ENCODE measurements at places on chromosomes 6 and 20. TPM values are rescaled to one million over a fixed set of nuclear protein-coding genes. Genes with fewer than 3 reads are reported as not detected.

The OXT gene
- 0.38 TPM for total RNA-seq

DNA sequence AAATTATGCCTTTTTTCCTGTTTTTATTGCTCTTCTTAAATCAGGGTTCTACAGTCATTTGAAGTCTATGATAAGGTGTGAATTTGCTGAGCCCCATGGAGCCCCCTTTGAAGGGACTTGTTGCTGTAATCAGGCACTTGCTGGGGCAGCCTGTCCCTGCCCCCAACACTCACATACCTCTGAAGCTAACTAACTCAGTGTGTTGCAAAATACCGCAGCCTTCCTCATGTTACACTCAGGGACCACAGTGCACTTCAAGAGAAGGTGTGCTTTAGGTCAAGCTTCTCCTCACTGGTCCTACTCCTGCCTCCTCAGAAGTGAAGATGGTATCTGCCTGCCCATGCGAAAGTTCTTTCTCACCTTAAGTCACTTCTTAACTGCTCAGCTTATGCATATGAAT is 66.1 kb upstream of the GLP1R start:
- DNase-seq = no peak

DNA sequence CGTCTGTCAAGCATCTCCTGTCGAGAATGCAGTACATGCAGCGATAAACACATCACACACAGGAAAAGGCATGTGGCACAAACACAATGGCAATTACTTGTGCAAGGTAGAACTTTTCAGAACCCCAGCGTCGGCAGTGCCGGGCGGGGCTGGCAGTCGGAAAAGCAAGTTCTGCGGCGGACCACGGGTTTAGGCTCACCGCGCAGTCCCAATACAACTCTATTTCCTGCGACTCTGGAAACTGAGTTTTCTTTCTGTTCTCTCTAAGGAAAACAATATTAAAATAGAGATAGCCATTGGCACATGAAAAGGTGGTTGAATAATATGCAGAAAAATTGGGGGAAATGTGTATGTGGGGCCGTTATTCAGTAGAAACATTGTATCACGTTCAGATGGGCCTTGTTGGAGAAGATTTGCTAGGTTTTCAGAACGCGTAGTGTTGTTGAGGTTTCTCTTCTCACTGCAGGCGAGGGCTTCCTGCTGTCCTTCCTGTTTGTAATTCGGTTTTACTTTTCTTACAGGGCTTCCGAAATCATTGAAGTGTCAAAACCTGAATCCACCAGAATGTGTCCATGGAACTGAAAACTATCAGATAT is 369.5 kb downstream of the THBS2 start:
- no peak for DNase-seq

DNA sequence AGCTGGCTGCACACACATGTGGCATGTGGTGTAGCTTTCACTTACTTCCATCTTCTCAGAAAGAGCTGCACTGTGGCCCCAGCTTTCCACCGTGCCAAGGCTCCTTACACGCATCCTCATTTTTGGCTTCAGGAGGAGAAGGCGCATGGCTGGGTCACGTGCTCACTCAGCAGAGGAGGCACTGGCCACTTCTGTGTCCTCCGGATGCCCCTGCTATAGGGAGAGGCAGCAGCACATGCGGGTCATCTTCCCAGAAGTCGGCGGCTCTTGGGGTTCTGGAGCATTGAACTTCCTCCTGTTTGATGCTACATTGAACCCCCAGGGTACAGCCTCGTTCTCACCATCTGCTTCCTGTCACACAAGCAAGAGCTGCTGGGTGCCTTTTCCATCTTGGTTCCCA is 111.3 kb downstream of the FAM120B start:
- no peak for DNase-seq

The GHRH gene
- not detected for total RNA-seq

DNA sequence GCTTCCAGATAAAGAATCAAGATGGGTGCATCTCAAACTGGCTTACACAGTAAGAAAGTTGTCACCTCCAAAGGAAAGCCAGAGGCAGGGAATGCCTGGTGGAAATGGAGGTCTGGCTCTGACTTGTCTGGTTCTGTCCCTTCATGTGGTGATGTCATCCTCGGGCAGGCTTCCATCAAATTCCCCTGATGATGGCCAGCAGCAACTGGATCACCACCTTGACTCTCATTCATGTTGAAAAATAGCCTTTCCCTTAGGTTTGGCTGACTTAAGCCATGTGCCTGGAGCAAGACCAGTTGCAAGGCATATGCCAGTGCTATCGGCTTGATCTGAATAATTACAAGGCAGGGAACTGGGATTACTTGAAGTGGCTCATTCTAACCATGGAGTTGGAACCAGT is 28.8 kb downstream of the IMPG1 start:
- no peak for DNase-seq

DNA sequence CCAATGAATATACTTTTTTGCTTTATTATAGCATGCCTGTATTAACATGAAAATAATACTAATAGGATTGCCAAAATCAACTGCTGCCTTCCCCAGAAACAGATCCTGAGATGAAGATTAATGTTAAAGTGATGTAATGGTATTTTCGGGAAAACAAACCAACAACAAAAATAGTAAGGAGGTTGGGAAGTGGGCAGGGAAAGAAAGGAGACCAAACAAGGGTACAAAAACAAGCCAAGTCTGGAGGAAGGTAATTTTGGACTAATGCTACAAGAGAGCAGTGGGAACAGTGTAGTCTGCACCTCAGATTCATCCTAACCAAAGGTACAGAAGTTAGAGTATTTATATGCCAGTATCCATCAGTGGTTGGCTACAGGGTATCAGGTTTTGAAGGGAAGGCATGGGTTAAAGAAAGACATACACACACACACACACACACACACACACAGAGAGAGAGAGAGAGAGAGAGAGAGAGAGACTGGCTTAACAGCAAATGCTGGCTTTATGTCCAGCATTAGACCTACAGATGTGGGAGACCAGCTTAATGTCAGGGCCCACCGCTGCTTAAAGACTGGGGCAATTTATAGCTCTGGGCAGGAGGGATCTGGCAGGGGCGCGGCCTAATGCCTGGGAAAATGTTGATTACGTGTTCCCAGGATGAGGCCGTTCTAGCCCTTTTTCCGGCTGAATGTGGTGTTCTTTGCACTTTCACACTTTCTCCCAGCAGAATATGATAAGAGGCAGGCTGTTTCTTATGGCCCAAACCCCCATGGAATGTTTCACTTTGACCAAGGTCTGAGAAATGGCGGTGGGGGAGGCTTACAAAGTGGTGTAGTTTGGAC is 3.8 kb upstream of the SLC17A1 start:
- no peak for DNase-seq

DNA sequence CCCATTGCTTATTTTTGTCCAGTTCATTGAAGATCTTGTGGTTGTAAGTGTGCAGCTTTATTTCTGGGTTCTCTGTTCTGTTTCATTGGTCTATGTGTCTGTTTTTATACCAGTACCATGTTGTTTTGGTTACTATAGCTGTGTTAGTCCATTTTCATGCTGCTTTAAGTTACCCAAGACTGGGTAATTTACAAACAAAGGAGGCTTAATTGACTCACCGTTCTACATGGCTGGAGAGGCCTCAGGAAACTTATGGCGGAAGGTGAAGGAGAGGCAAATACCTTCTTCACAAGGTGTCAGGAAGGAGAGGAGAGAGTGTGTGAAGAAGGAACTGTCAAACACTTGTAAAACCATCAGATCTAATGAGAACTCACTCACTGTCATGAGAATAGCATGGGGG is 29.9 kb upstream of the FERMT1 start:
- DNase-seq = no peak

GRCh38 chr6:85628353-85628752 is 14.3 kb downstream of the SYNCRIP start:
- DNase-seq = no peak

The SLC12A5 gene
- total RNA-seq = 0.35 TPM

- DNase-seq = no peak
These were observed 19.7 kb upstream of the UTRN start for GRCh38 chr6:144265390-144265789.

GRCh38 chr6:44456070-44456965 is 68.8 kb downstream of the CDC5L start:
- DNase-seq = no peak

DNA sequence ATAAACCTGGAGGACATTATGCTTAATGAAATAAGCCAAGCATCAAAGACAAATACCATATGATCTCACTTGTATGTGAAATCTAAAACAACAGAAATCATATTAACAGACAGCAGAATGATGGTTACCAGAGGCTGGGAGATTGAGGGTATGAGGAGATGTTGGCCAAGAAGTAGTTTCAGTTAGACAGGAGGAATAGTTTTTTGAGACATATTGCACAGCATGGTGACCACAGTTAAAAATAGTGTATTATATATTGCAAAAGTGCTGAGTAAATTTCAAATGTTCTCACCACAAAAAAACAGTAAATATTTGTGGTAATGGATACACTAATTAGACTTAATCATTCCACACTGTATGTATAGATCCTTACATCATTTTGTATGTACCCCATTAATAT is 1.8 kb downstream of the GABRR1 start:
- no peak for DNase-seq

The SYCP2L gene
- 1.3 TPM for total RNA-seq

The SLC22A1 gene
- 1.6 TPM for total RNA-seq

GRCh38 chr6:148146717-148147462 is 195.7 kb upstream of the SASH1 start:
- DNase-seq = no peak

- DNase-seq = no peak
These were observed 564.3 kb downstream of the LMBRD1 start for GRCh38 chr6:69232496-69232895.

DNA sequence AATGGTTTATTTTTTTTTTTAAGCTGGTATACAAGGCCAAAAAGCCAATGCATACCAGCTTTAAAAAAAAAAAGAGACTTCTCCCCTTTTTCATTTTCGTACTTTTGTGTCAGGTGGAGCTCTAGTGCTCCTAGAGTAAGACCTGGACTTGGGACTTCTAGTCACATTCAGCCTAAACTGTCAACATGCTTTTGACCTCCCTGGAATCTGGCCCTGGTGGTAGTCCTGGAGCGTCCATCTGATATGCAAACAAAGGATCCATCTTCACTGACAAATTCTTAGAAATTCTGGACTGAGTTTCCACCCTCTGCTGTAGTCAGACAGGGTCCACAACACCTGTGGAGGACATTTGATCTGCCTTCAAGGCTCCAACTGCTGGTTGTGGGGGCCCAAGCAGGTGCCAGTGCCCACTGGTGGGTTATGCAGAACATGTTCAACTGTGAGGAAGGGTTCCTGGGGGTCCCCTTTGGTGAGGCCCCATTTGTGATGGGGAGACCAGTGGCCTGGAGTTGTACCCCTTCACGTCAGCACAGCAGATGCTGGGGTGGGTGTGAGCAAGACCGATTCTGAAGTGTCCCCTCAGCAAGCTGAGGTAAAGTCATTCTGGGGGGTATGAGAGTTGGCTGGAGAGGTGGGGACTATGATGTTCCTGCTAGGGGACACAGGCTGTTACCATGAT is 12.6 kb upstream of the PCMTD2 start:
- DNase-seq = no peak

The DEFB118 gene
- total RNA-seq = not detected

DNA sequence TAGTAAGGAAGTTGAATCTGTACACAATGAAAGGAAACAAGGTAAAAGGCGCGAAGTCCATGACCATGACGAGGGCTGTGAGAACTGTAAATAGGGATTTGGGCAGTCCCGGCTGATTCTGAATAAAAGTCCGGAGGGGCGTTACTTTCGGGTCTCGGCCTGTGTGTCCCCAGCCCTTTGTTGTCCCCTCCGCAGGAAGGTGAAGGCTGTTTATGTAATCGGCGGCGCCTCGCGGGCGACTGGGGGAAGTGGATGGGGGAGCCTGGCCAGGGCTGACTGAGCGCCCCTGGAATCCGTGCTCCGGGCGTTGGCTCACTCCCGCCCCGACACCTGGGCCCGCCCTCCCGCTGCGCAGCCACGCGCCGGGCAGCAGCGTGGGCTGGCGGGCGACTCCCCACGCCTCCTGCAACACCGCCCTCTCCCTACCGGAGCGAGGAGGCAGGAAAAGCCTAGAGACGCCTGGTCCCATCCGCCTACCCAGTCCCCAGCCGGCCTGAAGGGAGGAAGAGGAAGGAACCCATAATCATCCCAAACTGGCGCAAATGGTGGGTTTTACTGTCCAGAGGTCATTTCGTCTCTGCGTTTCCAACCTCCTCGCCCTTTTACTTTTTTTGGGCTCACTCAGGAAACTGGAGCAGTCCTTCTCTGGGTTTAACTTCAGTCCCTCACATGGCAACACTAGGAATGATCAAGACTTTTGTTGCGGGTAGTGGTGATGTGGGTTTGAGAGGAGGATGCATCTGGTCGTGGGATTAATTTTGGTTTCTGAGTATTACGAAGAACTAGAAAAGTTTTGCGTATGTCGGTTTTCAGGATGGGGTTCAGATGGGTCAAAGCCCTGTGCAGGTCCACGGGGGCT is 12.1 kb downstream of the TRIM31 start:
- DNase-seq = peak; percentile 56

Measured in pancreas (tissue), 10 donors.